ENCODE measurements at places on chromosomes 5 and 9.

DNA sequence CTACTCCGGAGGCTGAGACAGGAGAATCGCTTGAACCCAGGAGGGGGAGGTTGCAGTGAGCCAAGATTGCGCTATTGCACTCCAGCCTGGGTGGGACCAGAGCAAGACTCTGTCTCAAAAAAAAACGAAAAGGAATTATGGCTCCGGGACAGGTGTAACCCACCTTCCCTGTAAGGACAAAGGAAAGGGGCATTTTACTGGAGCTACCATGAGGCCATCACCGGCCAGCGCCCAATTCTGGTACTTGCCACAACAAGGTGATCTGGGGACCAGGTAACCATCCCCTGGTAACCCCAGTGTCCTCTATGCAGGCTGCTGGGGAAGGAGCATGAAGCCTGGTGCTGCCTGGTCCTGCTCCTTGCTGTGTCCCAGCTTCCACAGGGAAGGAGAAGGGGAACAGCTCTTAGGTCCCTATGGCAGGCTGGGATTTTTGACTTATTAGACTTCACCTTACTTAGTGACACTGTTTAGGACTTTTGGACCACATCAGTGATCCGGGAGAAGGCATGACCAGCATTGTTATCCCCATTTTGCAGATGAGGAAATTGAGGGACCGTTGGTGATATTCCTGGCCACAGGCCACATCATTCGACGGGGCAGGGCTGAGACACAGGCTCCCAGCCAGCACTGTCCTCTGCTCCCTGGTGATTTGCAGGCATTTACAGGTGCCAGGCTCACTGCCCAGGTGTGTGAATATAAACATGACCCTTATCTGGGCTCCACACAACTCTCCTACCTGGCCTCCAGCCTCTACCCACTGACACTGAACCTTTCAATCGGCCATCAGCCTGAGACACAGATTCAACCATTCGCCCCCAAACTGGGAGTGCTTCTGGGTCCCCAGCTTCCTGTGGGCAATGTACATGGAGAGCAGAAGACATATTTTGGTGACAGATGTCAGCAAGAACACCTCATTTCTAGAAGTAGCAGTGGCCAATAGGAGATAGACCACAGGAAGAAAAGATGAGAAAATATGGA lies 26.5 kb upstream of the ABO start:
- no peak for DNase-seq

GRCh38 chr9:132324425-132324824 lies 30.4 kb downstream of the SETX start:
- no peak for DNase-seq

DNA sequence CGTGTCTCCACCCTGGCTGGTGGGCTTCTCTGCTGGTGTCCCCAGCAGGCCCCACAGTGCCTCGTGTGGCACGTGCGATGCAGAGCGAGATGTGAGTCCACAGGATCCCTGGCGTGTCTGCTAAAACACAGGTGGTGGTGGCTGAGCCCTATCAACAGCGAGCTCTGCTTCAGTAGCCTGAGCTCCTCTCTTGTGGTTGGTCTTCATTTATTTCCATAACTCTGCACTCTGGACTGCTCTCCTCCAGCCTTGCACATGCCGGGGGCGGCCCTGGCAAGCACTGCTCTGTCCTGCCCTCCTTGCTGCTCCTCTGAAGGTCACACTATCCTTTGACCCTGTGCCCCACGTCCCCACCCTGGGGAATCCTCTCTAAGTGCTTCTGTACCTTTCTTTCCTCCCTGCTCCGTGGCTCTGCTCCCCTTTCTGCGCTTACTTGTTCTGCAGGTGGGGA lies 59.2 kb downstream of the NSUN2 start:
- DNase-seq: no peak

- peak; percentile 36 for DNase-seq
These were observed 314.4 kb downstream of the GADD45G start for GRCh38 chr9:89919171-89919681.

- peak; percentile 31 for DNase-seq
These were observed 704.1 kb downstream of the PRELID2 start for GRCh38 chr5:145130996-145131395.

- peak; percentile 20 for DNase-seq
These were observed 277.7 kb downstream of the NR2F1-AS1 start for GRCh38 chr5:93303291-93303691.

- no peak for DNase-seq
These were observed 28.2 kb upstream of the SMAD5 start for GRCh38 chr5:136104306-136104965.

- no peak for DNase-seq
These were observed 217.6 kb downstream of the TMEM167A start for GRCh38 chr5:82859451-82860140.

GRCh38 chr5:53397141-53397757 lies 83.2 kb upstream of the FST start:
- DNase-seq: no peak

GRCh38 chr5:84715091-84715490 lies 330.4 kb upstream of the EDIL3 start:
- DNase-seq: peak; percentile 23

DNA sequence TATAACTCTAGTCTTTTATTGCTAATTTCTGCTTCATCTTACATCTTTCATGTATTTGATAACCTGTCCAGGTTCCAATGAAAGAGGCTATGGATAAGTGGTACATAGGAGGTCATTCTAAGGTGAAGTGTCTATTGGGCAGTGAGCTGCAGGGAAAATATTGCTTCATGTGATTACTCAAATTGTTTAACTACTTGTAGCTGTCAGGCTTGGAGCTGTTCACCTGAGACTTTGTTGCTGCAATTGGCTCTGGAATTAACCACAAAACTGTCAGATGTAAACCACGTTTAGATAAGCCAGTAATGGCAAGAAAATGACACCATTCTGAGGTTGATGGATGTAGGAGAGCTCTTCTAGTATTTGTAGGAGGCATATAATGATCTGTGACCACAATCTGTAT lies 26.0 kb downstream of the ADAMTSL1 start:
- DNase-seq: no peak

GRCh38 chr9:135456436-135457104 lies 23.0 kb upstream of the PPP1R26 start:
- peak; percentile 63 for DNase-seq

- no peak for DNase-seq
These were observed 68.2 kb downstream of the DOCK2 start for GRCh38 chr5:169705322-169705721.

- no peak for DNase-seq
These were observed 26.4 kb downstream of the PSD2 start for GRCh38 chr5:139821806-139822552.

DNA sequence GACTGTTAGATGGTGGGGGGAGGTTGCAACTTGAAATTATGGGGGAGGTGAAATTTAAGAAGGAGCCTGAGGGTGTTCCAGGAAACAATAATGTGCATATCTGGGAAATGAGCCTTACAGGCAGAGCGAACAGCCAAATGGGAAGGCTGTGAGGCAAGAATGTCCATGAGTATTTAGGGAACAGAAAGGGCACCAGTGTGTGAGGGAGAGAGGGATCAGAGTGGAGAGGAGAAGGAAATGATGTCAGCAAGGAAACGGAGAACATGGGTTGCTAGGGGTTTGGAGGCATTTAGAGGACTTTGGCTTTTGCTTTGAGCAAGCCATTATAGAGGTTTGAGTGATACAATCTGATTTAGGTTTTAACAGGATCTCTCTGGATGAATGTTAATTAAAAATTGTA lies 285.4 kb downstream of the TLE4 start:
- no peak for DNase-seq

- no peak for DNase-seq
These were observed 96.5 kb downstream of the GABBR2 start for GRCh38 chr9:98612061-98612752.

DNA sequence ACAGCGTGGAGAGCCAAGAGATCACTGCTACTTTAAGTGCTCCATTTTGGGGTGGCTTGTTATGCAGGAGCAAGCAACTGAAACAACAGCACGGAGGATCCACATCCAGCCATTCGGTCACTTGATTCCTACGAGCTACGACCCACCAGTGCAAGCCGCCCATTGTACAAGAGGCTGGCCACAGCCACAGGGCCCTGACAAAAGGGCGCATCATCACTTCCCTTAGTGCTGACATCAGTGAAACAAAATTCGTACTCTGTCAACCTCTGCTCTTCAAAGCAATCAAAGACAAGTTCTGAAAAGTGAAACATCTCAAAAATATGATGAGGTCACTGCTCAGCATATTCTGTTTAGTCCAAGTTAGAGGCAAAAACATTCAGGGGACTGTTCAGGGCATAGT lies 168.4 kb downstream of the GADD45G start:
- no peak for DNase-seq

GRCh38 chr5:56523790-56524575 lies 290.9 kb upstream of the ANKRD55 start:
- DNase-seq: no peak

DNA sequence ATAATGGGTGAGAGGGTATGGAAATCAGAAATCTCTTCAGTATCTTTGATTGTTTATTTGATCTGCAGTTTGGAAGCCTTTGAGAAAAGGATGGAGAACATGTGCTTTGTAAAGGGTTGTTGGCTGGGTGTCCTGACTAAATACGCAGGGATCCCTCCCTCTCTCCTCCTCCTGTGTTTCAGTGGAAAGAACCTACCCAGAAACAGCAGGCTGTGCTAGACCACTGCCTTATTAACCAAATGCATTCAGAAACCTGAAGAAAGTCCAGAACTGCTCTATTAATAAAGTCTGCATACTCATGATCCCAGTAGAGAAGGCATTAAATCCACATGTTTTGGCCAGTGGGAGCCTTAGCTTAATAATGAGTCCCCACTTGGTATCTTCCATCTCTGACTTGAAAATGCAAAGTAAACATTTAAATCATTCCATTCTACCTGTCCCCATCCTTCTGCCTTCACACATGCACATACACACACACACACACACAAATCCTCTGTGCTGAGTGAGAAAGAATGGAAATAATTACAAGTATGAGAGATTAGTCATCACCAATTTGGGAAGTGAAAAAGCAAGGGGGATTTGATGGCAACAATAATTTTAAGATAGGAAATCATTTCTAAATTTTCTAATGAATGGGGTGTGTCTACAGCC lies 10.0 kb upstream of the LECT2 start:
- DNase-seq: no peak

- DNase-seq: no peak
These were observed 64.2 kb downstream of the SNX24 start for GRCh38 chr5:122909470-122910100.

GRCh38 chr5:126961702-126962101 lies 68.7 kb downstream of the MARCHF3 start:
- no peak for DNase-seq

DNA sequence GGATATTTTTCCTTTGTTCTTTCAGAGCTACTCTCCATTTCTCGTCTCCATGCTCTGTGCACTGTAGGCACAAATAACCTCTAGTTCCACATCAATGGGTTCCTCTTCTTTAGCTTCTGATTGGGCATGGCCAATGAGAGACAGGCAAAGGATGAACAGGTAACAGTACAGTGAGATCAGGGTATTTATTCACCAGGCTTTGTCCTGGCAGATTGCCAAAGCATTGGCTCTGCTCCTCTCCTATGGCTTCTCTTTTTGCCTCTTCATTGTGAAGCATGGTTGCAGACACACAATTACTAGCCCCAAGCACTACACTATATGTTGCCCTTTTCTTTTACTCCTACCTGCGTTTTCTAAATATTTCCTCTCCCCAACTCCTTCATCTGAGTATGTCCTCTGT lies 215.1 kb upstream of the ARRDC3 start:
- no peak for DNase-seq

- DNase-seq: no peak
These were observed 5.1 kb downstream of the IQGAP2 start for GRCh38 chr5:76408104-76408654.

DNA sequence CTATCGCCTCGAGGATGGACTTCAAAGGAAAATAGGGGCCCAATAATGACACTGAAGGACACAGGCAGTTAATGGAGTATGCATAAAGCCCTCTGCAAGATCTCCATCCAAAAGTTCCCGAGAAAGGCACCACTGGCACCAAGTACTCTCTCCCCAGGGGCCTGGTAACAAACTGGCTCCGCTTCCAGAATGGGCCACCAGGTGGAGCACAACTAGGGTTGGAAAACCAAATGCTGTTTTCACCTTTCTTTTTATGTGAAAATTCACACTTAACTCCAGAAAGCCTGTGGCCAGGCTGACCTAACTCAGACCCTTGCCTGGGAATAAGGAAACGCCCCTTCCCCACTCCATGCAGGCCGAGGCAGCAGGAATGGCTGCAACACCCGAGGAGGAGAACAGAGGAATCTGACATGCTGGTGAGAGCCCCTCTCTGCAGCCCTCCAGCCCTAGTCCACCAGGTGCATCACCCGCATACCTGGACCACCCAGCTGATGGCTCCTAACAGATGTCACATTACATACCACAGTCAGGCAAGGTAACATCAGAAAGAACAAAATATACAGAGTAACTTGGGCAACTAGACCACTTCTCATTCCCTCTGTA lies 42.8 kb downstream of the CAMSAP1 start:
- DNase-seq: peak; percentile 72

GRCh38 chr5:7902201-7902600 lies 33.3 kb downstream of the MTRR start:
- DNase-seq: no peak

GRCh38 chr9:93897075-93897970 lies 57.8 kb downstream of the BARX1 start:
- no peak for DNase-seq

GRCh38 chr9:80707120-80707519 lies 982.2 kb downstream of the TLE1 start:
- no peak for DNase-seq

- no peak for DNase-seq
These were observed 146.5 kb downstream of the PPP2R2B start for GRCh38 chr5:146731909-146732659.

DNA sequence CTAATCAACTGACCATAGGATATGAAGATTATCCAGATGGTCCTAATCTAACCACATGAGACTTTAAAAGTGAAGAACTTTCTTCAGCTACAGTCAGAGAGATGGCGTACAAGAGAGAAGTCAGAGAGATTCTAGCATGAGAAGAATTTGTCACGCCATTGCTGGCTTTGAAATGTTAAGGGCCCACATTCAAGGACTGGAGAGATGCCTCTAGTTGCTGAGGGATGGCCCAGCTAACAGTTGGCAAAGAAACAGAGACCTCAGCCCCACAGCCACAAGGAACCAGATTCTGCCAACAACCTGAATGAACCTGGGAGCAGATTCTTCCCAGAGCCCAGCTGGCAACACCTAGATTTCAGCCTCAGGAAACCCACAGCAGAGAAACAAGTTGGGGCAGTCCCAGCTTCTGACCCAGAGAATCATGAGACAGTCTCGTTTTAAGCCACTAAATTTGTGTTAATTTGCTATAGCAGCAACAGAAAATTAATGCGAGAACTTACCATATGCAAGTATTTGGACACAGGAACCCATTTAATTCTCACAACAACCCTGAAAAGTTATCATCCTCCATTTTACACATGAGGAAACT lies 132.0 kb downstream of the MLLT3 start:
- DNase-seq: no peak

All from OCI-M1 (cell line).